ENCODE measurements at places on chromosomes 1 and 21. TPM values are rescaled to one million over a fixed set of nuclear protein-coding genes. Genes with fewer than 3 reads are reported as not detected.

Gene FRRS1
- total RNA-seq = 8.0 TPM

Gene PRUNE1
- total RNA-seq = 17.4 TPM

Gene NCMAP
- total RNA-seq = not detected

- no peak for DNase-seq
Observed at GRCh38 chr1:9850442-9851162, 26.8 kb upstream of the CLSTN1 start.

Gene TFF1
- not detected for total RNA-seq

DNA sequence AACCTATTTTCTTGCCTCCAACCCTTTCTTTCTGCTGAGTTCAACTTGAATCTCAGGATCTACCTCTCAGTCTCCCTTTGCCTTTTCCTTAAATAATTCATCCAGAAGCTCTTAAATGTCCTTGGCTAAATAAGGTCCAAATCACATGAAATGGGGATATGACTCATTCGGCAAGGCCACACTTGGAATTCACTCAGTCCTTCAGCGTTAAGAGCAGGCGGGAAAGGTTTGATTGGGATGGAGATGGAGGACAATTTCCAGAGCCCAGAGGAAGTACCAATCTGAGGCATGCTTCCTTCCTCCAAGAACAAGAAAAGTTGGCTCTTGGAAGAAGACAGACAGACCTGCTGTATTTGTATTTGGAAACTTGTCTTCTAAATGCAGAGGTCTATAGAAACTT is 128.5 kb downstream of the PROX1 start:
- no peak for DNase-seq

- DNase-seq = no peak
Observed at GRCh38 chr1:100382657-100383056, 30.4 kb downstream of the CDC14A start.

DNA sequence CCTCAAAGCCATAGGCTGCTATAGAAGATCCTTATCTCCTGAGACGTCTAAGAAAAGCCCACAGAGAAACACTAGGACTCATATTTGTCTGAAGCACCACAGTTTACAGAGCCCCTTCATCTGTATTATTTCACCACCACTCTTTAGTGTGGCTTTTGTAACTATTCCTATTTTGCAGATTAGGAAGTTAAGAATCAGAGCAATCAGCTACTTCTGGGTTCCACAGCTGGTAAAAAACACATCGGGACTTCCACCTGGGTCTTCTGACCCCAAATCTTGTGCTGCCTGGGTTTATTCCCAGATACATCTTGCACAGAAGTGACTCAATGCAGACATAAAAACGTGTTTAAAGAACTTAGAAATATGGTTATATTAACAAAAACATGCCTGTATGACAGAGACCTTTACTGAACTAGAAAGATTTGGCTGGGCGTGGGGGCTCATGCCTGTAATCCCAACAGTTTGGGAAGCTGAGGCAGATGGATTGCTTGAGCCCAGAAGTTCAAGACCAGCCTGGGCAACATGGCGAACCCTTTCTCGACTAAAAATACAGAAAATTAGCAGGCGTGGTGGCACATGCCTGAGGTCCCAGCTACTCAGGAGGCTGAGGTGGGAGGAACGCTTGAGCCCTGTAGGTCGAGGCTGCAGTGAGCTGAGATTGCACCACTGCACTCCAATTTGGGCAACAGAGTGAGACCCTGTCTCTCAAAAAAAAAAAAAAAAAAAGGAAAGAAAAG is 40.9 kb downstream of the ELK4 start:
- no peak for DNase-seq

DNA sequence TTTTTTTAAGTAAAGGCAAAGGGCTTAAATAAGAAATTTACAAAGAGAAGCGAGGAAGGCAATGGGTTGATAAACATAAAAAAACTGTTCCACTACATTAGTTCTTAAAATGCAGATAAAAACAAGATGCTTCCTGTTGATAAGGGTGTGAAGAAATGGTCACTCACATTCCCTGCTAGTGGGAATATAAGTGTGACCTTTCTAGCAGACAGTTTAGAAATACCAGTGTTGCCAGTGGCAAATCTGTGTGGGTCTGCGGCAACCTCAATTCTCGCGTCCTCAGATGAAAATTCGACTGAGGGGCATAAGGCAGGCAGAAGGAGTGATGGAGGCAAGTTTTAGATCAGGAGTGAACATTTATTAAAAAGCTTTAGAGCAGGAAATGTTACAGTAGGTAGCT is 151.1 kb downstream of the NTNG1 start:
- no peak for DNase-seq
